Fibroblast of lung (primary cell): ENCODE measurements at places on chromosomes 3 and 15. TPM values are rescaled to one million over a fixed set of nuclear protein-coding genes. Genes with fewer than 3 reads are reported as not detected.

Gene BNC1
- total RNA-seq, result 7.7 and 14.2 TPM in 2 replicates

Gene SLC9C1
- under 0.01 TPM in 1 of 2 replicates, not detected in the other for total RNA-seq

GRCh38 chr3:143351895-143352608 lies 232.5 kb downstream of the CHST2 start:
- DNase-seq, result peak; percentile 31

DNA sequence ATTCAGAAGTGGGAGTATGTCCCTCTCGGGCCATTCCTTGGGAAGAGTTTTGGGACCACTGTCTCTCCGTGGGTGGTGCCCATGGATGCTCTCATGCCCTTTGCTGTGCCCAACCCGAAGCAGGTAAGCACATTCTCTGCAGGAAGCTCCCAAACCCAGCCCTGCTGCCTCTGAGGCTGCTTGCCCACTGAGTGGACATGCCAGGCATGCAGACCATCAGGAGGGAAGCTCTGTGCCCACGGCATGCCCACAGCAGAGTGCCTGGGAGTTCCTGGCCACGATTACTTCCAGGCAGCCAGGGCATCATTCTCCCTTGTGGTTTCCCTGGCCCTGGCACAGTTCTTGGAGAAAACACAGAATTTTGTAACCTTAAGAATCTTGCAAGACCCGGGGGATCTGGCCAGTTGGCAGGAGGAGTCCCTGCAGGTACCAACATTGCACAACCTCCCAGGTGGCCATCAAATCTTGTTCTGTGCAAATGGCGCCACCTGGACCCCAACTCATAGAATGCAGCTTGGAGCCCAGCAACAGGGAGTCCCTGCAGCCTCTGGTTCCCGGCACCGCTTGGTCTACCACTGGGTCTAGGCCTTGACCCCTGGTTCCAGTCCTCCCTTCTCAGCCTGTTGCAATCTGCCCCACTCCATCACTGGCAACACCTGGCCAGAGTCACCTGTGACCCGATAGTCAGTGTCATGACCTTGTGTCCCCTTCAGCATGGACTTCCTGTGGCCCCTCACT lies 20.4 kb downstream of the FAH start:
- DNase-seq, result peak; percentile 36

DNA sequence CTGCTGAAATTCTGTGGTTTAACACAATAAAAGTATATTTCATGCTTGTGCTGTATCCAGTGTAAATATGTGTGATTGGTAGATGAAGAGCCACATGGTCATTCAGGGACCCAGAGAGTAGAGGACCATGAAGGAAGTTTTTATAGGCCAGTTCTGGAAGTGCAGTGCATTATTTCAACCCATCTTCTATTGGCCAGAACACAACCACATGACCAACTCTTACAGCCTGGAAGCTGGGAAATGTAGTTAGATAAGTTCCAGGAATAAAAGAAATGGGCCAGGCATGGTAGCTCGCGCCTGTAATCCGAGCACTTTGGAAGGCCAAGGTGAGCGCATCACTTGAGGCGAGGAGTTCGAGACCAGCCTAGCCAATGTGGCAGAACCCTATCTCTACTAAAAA lies 21.4 kb upstream of the PRTG start:
- DNase-seq, result no peak

GRCh38 chr3:157059661-157060060 lies 100.3 kb downstream of the CCNL1 start:
- no peak for DNase-seq

Gene RFT1
- total RNA-seq, result 9.0 and 9.7 TPM in 2 replicates

GRCh38 chr3:42497009-42497731 lies 5.3 kb upstream of the VIPR1 start:
- DNase-seq, result no peak

DNA sequence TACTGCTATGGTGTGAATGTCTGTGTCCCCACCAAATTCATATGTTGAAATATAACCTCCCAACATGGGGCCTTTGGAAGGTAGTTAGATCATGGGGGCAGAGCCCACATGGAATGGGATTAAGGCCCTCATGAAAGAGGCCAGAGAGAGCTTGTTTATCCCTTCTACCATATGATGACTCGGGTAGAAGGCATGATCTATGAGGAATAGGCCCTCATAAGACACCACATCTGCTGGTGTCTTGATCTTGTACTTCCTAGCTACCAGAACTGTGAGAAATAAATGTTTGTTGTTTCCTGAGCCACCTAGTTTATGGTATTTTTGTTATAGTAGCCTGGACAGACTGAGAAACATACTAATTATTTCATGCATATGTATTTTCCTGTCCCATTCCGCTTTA lies 51.9 kb downstream of the WWTR1 start:
- DNase-seq, result peak; percentile 82

Gene GHSR
- not detected in 2 replicates for total RNA-seq

- DNase-seq, result no peak
Measured at GRCh38 chr3:54827056-54827687, 100.7 kb downstream of the LRTM1 start.

- DNase-seq, result no peak
Measured at GRCh38 chr3:144045766-144046165, 74.1 kb downstream of the DIPK2A start.

Gene TMEM158
- 79.4 and 125 TPM in 2 replicates for total RNA-seq

Gene ARID3B
- 0.99 and 1.0 TPM in 2 replicates for total RNA-seq

GRCh38 chr15:71883447-71883846 lies 73.1 kb downstream of the NR2E3 start:
- DNase-seq, result no peak

GRCh38 chr15:91196127-91196526 lies 96.1 kb downstream of the SV2B start:
- DNase-seq, result no peak

Gene LRRIQ4
- total RNA-seq, result under 0.01 TPM in 1 of 2 replicates, not detected in the other

Gene SQOR
- 105 and 129 TPM in 2 replicates for total RNA-seq

Gene TP63
- under 0.01 TPM in 1 of 2 replicates, not detected in the other for total RNA-seq

GRCh38 chr3:35705904-35706303 lies 66.6 kb downstream of the ARPP21 start:
- DNase-seq, result no peak

DNA sequence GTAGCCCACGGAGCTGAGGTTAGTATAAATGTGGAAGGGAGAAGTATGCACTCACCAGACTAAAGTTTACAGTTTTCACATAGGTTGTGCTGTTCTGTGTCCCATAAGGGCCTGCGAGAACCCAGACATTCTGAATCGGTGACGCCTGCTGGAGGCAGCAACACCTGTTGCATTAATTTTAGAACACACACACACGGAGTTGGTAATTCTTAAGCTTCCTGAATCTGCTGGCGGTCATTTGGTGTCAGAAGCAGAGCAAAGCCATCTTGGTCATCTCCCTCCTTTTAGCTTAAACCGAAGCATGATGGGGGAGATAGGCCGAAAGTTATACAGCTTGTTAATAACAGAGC lies 41.1 kb upstream of the AP3B2 start:
- peak; percentile 24 for DNase-seq

Gene ST8SIA2
- under 0.01 TPM in 1 of 2 replicates, not detected in the other for total RNA-seq

DNA sequence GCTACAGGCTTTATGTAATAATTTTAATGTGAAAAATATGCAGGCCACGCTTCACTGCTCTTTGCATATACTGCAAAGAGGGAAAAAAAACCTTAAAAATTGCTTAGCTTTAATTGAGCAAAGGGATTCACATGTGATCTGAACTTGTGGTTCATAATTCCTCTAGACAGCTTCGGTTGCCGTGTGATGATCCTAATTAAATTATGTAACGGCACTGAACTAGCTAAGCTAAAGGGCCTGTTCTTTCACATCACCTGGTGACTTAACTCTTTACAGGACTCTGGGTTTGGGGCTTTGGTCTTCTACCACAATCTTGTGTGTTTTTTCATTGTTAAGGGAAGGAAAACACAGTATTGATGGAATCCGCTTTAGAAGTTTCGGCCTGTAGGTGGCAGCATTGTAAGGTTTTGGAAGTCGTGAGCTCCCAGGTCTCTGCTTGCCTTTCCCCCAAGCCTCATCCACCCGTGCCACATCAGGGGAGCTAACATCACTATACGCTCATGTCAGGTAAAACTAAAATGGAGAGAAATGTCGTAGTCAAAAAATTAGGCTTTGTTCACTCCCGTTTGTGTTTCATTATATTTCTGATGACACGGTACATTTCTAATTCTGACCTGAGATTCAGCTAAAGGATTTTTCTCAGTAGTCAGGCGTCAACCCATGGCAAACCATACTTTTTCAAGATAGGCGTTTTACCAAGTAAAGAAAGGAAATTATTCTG lies 205.6 kb upstream of the DPH6 start:
- peak; percentile 81 for DNase-seq

Gene CCDC39
- total RNA-seq, result under 0.01 TPM in 2 replicates

DNA sequence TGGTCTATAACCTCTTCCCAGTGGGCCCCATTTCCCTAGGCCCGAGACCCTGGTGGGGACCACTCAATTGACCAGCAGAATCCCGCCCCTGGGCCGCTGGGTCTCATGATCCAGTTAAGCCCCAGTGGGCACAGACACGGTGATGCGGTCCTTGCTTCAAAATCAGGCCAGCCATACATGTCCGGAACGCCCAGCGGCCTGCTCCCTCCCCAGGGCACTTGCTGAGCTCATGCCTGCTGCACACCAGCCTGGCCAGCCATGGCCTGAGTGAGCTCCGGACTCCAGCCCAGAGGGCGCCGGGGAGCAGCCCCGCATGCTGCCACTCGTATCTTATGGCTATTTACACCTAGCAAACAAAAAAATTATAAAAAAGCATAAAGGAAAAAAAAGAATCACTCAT lies 34.4 kb upstream of the IQSEC1 start:
- no peak for DNase-seq

DNA sequence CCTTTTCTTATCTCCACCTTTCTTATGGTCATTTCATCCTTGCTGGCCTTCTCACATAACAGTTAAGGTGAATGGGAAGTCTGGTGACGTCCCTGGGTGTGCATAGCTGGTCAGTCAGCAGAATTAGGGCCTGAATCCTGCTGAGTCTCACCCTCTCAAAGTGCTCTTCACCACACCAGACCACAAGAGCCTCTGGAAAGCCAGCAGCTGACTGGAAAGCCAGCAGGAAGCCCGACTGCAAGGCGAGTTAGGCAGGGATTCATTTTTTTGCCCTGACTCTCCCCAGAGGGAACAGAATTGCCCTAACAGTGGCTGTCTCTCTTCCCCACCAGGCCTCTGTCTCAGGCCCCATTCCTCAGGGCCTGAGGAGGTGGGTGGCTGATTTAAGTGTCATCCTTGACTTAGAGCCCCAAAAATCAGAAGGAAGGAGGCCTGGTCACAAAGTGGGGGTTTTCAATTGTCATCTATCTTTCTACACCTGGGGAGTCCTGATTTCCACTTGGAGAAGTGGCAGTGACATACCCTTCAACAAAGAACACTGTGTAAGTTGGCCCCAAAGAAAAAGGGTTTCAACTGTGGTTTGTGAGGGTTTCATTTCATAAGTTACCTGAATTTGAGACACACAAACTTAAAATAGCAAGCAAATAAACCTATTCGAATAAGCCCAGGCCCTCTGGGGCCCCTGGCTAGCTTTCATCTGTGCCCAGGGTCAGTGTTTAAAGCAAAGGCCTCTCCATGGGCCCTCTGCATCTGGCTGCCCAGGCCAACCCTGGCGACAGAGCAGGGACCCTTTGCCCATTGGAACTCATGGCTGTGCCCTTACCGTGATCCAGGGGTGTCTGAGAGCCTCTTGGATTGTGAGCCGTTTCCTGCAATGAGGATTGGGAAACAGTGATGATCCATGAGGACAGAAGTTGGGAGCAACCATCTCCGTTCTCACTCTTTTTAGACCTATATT lies 90.5 kb upstream of the HERC1 start:
- DNase-seq, result peak; percentile 46

Gene LRRC31
- not detected in 2 replicates for total RNA-seq

Gene CNTN3
- total RNA-seq, result 3.9 and 8.3 TPM in 2 replicates

Gene SERPINI2
- total RNA-seq, result not detected in 2 replicates

GRCh38 chr3:137360531-137361201 lies 402.9 kb downstream of the IL20RB start:
- no peak for DNase-seq

Gene GOLGB1
- total RNA-seq, result 46.7 and 68.7 TPM in 2 replicates

DNA sequence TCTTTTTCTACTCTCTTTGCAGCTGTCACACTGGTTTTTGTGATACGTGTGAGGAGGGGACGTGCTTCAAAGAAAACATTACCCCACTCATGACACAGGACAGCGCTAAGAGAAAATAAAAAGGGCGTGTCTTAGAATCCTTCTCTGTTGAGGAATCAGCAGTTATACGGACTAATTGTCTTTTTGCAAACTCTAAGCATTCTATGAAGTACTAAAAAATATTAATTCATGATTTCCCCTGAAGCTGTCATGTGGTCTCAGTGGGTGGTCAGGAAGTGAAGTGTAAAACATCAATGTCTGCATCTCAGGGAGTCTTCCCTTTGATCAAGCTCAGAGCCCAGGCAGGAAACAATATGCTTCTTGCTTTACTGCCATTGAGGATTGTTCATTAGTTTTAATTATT lies 117.5 kb upstream of the CRBN start:
- no peak for DNase-seq

DNA sequence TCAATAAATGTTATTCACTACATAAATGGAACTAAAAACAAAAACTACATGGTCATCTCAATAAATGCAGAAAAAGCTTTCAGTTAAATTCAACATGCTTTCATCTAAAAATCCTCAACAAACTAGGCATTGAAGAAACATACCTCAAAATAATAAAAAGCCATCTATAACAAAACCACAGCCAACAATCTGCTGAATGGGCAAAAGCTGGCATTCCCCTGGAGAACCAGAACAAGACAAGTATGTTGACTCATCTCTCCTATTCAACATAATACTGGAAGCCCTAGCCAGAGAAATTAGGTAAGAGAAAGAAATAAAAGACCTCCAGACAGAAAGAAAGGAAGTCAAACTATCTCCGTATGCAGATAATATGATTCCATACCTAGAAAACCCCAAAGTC lies 759.9 kb downstream of the EPHA3 start:
- DNase-seq, result no peak

Gene KLHL40
- not detected in 2 replicates for total RNA-seq

- no peak for DNase-seq
Measured at GRCh38 chr3:34016925-34017587, 218.6 kb downstream of the PDCD6IP start.

- peak; percentile 60 for DNase-seq
Measured at GRCh38 chr3:143831208-143831607, 17.1 kb downstream of the SLC9A9 start.

DNA sequence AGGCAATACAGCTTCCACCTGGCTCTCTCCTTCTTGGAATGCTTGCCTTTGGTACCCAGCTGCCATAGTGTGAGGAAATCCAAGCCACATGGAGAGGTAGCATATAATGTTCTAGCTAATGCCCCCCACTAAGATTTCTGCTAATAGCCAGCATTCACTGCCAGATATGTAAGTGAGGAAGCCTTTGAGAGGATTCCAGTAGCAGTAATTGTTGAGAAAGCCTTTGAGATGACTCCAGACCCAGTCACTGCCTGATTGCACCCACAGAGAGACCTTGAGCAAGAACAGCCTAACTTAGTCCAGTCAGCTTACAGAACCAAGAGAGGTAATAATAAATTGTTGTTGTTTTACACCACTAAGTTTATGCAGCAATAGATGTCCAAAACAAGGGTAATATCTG lies 63.1 kb downstream of the STRIT1 start:
- peak; percentile 56 for DNase-seq

DNA sequence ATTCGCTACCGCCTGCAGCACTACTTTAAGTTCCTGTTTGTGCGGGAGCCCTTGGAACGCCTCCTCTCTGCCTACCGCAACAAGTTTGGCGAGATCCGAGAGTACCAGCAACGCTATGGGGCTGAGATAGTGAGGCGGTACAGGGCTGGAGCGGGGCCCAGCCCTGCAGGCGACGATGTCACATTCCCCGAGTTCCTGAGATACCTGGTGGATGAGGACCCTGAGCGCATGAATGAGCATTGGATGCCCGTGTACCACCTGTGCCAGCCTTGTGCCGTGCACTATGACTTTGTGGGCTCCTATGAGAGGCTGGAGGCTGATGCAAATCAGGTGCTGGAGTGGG lies 995 bp downstream of the CHST14 start:
- no peak for DNase-seq

GRCh38 chr15:29822684-29823459 lies 604 bp upstream of the TJP1 start:
- peak; percentile 73 for DNase-seq

Gene SEC22C
- total RNA-seq, result 60.4 and 86.0 TPM in 2 replicates

Gene PIERCE2
- total RNA-seq, result 2.3 and 3.1 TPM in 2 replicates
